Stimulated activated CD8-positive, alpha-beta memory T cell treated with anti-CD3 and anti-CD28 coated beads, Interleukin-4, amount 100 ng/mL, for 4 hours (primary cell): ENCODE measurements at places on chromosomes 3 and 15.

GRCh38 chr3:121662742-121663141, 2.0 kb upstream of the HCLS1 start:
- DNase-seq, result no peak

DNA sequence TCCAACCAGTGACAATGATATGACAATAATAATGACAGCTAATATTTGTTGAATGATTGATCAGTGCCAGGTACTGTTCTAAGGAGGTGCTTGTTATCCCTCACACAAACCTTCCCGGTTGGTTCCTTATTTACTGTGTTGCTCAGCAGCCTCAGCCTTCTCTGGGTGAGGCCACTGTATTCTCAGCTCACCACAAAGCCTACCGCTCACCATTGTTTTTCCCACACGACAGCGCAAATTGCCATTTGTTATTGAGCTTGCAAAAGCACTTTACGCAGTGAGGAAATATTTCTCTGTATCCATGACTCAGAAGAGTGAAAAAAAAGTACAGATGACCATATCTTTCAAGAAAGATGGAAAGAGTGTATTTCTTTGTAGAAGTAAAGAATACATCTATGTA, 49.5 kb upstream of the PDZRN3 start:
- no peak for DNase-seq

DNA sequence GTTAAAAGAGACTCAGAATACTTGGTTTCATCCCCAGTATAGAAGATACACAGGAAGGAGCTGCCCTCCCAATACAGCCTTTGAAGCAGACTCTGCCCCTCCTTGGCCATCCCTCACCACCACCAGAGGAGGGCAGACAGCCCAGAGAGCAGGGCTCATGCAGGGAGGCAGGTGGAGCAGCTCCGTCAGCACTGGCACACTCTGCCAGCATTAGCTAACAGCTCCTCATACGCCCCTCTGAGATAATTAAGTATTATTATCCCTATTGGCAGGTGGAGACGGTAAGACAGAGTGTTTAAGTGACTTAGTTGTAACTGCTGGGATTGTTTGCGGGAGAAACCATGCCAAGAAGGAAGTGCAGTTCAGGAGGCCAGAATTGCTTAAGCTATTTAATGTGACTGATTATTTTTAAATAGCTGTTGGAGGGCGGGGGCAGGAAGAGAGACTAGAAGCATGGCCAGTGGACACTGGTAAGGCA, 434.0 kb downstream of the EPHB1 start:
- DNase-seq, result no peak

DNA sequence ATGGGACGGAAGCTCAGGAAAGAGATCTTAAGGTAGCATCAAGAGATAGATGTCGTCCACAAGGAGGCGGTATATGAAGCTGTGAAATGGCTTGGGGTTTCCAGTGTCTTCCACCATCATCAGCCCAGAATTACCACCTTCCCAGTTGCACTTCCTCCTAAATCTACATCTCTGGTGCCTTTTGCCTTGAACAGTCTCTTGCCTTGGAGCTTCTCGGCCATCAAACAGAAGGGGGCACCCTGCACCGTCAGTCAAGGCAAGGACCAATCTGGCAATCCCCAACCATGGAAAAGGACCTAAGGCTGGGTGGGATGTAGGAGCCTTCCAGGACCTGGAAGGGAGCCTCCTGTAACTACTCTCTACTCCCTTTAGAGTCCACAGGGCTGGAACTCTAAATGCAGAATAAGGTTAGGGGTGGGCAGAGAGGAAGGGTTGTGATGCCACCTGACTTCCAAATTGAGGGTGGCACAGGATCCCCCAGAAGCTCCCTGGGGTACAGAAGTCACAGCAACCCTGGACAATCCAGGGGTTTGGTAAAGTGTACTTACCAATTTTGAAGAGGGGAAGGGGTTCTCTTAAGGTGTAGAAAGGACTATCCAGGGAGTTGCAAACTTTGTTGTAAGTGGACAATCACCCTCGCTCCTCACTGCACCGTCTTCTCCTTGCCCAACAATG, 1.0 kb upstream of the RYR3 start:
- no peak for DNase-seq

- no peak for DNase-seq
Observed at GRCh38 chr15:75446151-75446550, 5.3 kb downstream of the SIN3A start.

DNA sequence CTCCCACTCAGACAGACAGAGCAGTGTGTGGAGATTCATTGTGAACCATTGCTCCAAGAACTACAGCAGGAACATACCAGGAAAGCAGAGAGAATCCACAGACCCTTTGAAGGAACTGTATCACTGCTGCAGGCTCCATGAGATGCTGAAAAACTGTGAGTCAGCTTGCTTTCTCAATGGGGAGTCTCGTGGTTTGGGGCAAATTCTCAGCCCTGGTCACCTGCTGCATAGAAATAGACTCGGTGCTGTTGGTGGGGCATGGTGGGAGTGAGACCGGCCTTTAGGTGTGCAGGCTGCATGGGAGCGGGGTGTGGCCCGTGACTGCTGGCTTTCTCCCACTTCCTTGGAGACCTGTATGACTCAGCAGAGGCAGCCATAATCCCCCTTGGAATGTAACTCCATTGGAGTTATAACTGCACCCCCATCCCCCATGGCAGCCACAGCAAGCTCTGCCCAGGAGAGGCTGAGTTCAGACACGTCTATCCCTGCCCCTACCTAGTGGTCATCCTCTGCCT, 35.6 kb downstream of the ALCAM start:
- no peak for DNase-seq

DNA sequence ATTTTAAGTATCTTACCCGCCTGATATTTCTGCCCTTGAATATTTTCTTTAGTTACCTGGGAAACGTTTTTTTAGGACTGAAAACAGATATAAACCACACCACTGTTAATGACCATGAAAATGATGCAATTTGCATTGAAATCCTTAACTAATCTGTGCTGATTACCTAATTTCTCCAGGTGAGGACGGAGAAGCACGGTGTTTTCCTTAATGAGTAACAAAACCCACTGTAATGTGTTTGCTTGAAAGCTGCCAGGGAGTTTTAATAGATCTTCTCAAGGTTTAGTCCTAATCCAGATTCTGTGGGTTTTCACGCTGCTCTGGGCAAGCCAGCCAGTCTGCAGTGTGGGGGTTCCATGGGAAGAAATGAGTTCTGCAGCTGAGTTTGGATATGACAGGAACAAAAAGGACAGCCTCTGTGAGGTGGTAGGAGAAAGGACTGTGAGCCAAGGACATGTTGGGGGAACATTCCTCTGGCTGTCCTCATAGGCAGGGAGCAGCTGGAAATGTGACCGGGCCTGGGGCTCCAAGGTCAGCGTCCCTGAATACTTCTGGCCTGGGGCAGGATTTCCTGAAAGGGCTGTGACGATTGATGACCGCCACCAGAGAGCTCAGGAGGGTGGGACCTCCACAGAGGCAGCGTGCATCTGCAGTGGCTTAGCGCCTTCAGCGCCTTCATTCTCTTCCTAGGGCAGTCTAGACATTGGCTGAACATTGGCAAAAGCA, 18.6 kb downstream of the THSD4 start:
- DNase-seq, result no peak

- no peak for DNase-seq
Observed at GRCh38 chr15:92166751-92167405, 226.8 kb upstream of the ST8SIA2 start.

GRCh38 chr3:175672119-175672689, 813.1 kb downstream of the NAALADL2 start:
- no peak for DNase-seq

- DNase-seq, result no peak
Observed at GRCh38 chr3:63791974-63792373, 27.1 kb upstream of the C3orf49 start.

GRCh38 chr3:11228041-11228440, 44.2 kb upstream of the ATG7 start:
- DNase-seq, result no peak

- DNase-seq, result no peak
Observed at GRCh38 chr15:66886686-66887273, 178.6 kb upstream of the SMAD3 start.

DNA sequence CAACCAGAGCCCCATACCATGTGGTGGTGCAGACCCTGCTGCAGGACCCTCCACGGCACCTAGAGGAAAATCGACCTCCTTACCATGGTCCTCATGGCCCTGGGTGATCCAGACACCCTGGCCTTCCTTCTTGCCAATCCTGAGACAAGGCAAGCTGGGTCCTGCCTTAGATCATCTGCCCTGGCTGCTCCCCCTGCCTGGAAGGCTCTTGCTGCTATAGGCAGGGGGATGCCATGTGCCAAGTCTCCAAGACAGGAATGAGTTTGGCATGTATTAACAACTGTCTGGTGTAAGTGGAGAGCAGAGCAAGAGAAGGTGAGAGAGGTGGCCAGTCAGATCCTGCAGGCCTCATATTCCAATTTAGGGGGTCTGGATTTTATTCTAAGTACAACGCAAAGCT, 7.5 kb downstream of the HEG1 start:
- DNase-seq, result no peak

- no peak for DNase-seq
Observed at GRCh38 chr3:32840086-32840841, 22.5 kb downstream of the TRIM71 start.

DNA sequence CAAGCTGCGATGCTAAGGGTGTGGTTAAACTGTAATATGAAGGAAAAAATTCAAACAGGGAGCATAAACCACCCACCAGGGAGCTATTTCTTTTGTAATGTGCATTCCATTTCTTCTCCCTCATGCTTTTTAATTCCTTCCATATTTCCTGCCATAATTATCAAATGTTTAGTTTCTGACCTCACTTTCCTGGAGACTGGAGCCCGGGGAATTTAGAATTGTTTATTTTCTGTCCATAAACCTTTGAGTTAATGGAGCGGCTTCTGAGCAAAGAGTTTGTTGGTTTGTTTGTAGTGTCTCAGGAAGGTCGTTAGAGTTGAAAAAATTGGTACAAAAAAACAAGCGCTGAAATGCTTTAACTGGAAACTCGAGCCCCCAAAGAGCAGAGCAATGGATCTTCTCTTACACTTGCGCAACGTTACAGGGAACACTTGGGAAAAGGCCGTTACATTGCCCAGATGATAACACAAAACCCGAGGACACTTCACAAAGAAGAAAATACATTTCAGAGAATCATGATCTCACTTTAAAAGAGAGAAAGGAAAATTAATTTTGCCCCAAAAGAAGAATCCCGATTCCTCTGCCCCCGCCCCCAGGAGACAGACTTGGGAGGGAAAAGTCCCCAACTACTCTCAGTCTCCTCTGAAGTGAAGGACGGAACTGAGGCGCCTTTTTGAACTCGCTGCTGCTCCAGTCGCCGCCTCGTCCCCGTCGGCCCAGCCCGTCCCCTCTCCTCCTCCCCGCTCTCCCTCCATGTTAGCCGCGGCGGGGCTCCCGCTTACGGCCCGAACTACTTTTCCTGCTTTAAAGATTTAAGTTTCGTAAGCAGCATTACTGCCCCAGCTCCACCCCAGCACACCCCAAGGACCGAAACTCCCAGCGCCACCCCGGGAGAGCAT, 842 bp downstream of the FSTL1 start:
- DNase-seq, result no peak

- DNase-seq, result no peak
Observed at GRCh38 chr15:28868744-28869345, 16.9 kb upstream of the APBA2 start.

- peak; percentile 54 for DNase-seq
Observed at GRCh38 chr3:139677388-139678155, at the start of gene NMNAT3. NMNAT3 (minus strand) TSS chr3:139677972; CDS start chr3:139627724, 50,248 bp downstream.

DNA sequence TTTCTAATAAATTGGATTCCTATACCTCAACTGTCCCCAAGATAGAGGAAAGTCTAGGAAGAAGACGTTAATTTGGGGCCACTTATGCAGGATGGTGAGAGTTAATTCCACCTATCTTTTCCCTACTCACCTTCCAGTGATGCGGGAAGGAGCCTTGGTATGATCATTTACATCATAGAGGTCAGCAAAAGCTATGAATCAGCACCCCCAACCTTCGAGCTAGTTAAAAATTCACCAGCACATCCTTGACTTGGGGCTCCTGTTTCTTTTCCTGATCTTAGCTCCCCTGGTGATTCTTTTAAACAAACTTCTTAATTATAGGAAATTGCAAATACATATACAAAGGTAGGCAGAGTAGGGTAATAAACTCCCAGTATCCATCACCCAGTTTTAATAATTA, 366.6 kb downstream of the SOX2 start:
- DNase-seq, result no peak

DNA sequence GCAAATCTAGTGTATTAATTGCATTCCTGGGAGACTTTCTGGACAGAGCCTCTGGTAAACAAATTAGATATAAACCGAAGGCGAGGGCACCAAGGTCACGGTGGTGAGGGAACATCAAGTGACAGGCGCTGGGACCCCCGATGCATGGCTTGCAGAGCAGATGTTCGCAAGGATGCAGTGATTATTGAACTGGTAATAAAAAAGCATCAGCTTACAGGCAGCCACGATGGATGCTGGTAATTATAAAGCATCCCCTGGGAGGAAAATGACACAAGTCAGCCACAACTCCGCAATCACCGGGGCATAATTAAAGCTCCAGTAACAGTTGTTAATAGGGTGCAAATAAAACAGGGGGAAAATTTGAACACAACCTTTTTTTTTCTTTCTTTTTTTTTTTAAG, 231.1 kb upstream of the DPH6 start:
- no peak for DNase-seq

- DNase-seq, result no peak
Observed at GRCh38 chr15:39407116-39407515, 173.8 kb upstream of the THBS1 start.

GRCh38 chr15:89495638-89496145, 691 bp downstream of the RHCG start:
- no peak for DNase-seq

- no peak for DNase-seq
Observed at GRCh38 chr3:104755791-104756190, 610.9 kb upstream of the ALCAM start.

GRCh38 chr3:196726788-196727675, 12.6 kb upstream of the PAK2 start:
- DNase-seq, result no peak

DNA sequence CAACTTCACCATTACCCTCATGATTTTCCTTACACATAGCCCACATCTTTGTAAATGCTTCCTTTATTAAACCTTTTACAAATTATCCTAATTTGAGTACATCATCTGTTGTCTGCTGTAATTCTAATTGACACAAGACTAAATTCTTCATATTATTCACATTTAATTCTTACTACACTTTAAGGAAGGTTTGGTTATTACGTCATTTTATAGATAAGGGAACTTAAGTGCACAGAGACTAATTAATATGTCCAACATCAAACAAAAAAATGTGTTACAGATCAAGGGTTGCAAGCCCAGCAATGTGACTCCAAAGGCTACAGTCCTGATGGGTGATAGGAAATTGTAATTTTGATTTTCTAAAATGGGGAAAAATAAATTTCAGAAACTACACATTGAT, 289.1 kb upstream of the ZNF385D start:
- DNase-seq, result no peak

GRCh38 chr15:40598126-40598525, 4.1 kb downstream of the KNL1 start:
- no peak for DNase-seq
